ENCODE measurements at places on chromosomes 16 and 17.

GRCh38 chr17:44820631-44821212, 9.4 kb downstream of the GJC1 start:
- DNase-seq = peak; percentile 84

GRCh38 chr17:30267625-30268024, 24.1 kb downstream of the BLMH start:
- no peak for DNase-seq

DNA sequence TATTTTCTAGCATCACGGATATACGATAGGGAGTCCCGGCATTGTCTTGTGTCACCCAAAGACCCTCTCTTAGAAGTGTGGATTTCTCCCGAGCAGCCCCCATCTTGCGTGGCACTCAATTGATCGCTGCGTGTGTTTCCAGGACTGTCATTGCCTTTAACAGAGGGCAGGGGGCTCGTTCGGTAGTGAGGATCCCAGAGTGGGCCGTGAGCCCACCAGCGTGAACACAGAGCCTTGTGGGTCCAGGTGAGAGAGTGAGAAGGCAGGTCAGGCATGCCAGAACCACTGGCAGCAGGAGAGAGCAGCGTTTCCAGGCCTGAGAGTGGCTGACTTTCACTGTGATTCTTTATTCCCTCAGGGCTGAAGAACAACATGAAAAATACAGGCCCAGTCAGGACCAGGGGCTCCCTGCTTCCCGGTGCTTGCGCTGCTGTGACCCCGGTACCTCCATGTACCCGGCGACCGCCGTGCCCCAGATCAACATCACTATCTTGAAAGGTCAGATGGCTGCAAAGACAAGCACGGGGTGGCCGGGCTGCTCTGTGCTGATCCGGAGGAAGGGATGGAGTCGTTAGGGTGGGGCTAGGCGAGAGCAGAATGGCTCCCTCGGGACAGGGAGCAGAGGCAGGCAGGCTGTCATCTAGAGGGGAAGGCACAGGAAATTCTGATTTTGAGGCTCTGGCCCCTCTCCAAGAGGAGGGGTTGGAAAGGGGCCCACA, 22.4 kb downstream of the C1QTNF1 start:
- no peak for DNase-seq

DNA sequence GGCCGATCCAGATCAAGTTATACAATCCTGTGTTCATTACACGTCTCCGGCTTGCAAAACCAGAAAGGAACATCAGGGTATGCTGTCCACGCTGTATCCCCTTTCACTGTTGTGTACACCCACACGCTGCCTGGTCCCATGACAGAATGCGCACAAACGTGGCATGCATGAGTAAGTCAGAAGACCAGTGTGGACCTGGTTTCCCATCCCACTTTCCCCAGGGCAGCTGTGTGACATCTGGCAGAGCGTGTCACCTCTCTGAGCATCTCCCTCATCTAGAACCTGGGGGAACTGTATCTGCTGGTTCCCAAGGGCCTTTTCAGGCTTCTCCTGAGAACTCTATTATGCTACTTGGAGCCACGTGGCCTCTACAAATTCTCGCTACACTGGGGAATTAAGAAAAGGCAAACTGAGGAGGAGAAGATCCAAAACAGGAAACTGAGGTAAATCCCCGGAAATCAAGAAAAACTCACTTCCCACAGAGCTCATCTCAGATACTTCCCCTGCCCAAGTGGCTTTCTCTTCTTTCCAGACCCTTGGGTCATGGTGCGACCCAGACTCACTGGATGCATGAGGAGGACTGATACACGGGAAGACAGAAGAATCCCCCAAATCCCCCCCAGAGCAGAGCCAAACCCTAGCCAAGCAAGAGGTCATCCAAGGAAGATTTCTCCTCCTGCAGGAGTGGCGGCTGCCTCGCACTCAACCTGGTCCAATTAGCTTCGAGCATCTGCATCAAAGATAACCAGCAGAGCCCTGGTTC, 139.3 kb downstream of the GAS7 start:
- DNase-seq = no peak

All from GM04504 (cell line).